Testis (tissue), 5 donors: ENCODE measurements at places on chromosomes 2 and 18.
A peak's percentile ranks its signal among the peaks of the same experiment; 100 is the strongest.

- H3K4me3 ChIP-seq: no peak overlapping the region
- H3K36me3 ChIP-seq: no peaks in the 10 kb centered on the region
- no peaks in the 10 kb centered on the region for H3K4me1 ChIP-seq
- DNase-seq: no peak
Measured at GRCh38 chr18:9647496-9648323, 33.4 kb upstream of the PPP4R1 start.

DNA sequence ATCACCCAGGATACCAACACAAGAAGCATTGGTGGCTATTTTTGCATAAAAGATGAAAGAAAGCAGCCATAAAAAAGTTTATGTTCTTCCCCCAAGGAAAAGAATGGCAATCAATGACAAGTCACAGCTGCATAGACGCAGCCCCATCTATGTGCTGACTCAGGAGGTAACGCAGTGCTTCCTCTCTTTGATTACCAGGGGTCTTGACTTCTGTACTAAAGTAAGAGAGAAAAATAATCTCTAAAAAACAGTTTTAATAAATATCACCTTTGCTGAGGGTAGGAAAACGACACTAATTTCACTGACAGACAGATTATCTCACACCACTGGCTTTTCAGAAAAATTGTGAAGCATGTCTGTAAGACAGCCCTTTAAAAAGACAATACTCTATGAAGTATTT, 33.9 kb upstream of the EVA1A start:
- no peak overlapping the region for H3K27ac ChIP-seq
- no peak for DNase-seq
- H3K4me3 ChIP-seq: no peak overlapping the region
- no peaks in the 10 kb centered on the region for H3K27me3 ChIP-seq
- no peaks in the 10 kb centered on the region for H3K36me3 ChIP-seq
- H3K4me1 ChIP-seq: no peaks in the 10 kb centered on the region

- no peak for DNase-seq
- H3K27ac ChIP-seq: no peak overlapping the region
- no peak overlapping the region for H3K4me3 ChIP-seq
- H3K4me1 ChIP-seq: no peaks in the 10 kb centered on the region
- H3K36me3 ChIP-seq: no peaks in the 10 kb centered on the region
Measured at GRCh38 chr2:71939588-71940535, 207.8 kb downstream of the CYP26B1 start.

GRCh38 chr2:28048341-28048740, 157.8 kb downstream of the BABAM2 start:
- no peak for DNase-seq
- no peak overlapping the region for H3K27ac ChIP-seq
- H3K27me3 ChIP-seq: no peaks in the 10 kb centered on the region
- no peak overlapping the region for H3K4me3 ChIP-seq
- no peaks in the 10 kb centered on the region for H3K4me1 ChIP-seq

- peak; percentile 46 for DNase-seq
- no peaks in the 10 kb centered on the region for H3K4me1 ChIP-seq
- H3K36me3 ChIP-seq: no peaks in the 10 kb centered on the region
- H3K27me3 ChIP-seq: no peaks in the 10 kb centered on the region
Measured at GRCh38 chr18:63970809-63971205, 926 bp downstream of the SERPINB8 start.

GRCh38 chr2:8684878-8685696, 3.2 kb downstream of the ID2 start:
- H3K36me3 ChIP-seq: no peaks in the 10 kb centered on the region
- peak; percentile 61 for DNase-seq
- peak overlapping the region; percentile 26 for H3K27ac ChIP-seq
- H3K4me1 ChIP-seq: peaks cover 12% of the 10 kb centered on the region

DNA sequence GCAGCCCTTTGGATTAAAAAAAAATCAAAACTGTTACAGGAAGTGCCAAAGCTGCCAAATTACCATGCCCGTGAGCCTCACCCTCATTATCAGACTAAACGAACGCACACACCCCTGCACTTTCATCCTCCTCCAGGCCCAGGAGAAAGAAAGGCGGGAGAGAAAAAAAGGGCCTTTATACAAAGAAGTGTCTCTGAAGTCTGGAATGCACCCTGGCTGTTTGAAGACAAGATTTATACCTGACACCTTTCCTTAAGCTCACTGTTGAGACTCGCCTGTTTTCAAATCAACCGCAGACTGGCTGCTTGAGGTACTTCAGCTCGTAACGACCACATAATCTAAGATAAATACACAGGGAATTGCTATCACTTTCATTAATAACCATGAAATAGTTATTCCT, 31.0 kb downstream of the EDAR start:
- H3K36me3 ChIP-seq: no peaks in the 10 kb centered on the region
- H3K27ac ChIP-seq: no peak overlapping the region
- H3K4me1 ChIP-seq: no peaks in the 10 kb centered on the region
- no peak overlapping the region for H3K4me3 ChIP-seq
- no peaks in the 10 kb centered on the region for H3K27me3 ChIP-seq

DNA sequence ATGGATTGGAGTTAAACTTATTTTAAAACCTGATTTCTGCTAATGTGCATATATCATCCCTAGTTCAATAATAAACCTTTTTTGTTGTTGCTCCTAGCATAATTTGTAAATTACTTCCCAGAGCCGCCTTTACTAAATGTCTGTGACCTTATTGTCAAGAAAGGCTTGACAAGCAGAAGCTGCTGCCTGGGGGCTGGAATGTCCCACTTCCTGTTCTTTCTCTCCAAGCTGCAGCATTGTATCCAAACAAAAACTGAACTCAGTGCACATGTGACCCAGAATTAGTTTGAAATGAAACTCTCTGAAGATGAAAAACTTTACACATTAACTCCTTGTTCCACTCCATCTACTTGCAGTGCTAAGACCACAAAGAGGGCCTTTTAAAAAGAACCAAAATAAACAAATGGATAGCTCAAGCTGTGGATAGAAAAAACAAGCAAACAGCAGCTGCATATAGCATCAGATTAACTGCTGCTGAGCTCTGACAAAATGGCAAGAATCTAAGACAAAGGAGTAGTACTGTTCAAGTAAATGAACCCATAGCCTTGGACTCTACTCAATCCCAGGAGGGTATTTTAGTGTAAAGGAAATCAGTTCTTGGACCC, 99.8 kb upstream of the NEUROD1 start:
- no peak for DNase-seq
- H3K27me3 ChIP-seq: no peaks in the 10 kb centered on the region
- no peak overlapping the region for H3K4me3 ChIP-seq
- no peaks in the 10 kb centered on the region for H3K36me3 ChIP-seq
- peaks cover 16% of the 10 kb centered on the region for H3K4me1 ChIP-seq

- H3K4me3 ChIP-seq: no peak overlapping the region
- no peaks in the 10 kb centered on the region for H3K36me3 ChIP-seq
- no peaks in the 10 kb centered on the region for H3K27me3 ChIP-seq
- no peak overlapping the region for H3K27ac ChIP-seq
- DNase-seq: no peak
Measured at GRCh38 chr2:60746318-60746717, 9.8 kb upstream of the PAPOLG start.

- H3K4me1 ChIP-seq: peaks cover 5% of the 10 kb centered on the region
- H3K36me3 ChIP-seq: no peaks in the 10 kb centered on the region
- no peaks in the 10 kb centered on the region for H3K27me3 ChIP-seq
- no peak for DNase-seq
- no peak overlapping the region for H3K4me3 ChIP-seq
Measured at GRCh38 chr18:361100-361732, 93.4 kb upstream of the THOC1 start.

- no peak overlapping the region for H3K27ac ChIP-seq
- H3K4me3 ChIP-seq: no peak overlapping the region
- H3K27me3 ChIP-seq: no peaks in the 10 kb centered on the region
- DNase-seq: no peak
- H3K36me3 ChIP-seq: no peaks in the 10 kb centered on the region
Measured at GRCh38 chr2:239903803-239904202, 121.3 kb downstream of the NDUFA10 start.

DNA sequence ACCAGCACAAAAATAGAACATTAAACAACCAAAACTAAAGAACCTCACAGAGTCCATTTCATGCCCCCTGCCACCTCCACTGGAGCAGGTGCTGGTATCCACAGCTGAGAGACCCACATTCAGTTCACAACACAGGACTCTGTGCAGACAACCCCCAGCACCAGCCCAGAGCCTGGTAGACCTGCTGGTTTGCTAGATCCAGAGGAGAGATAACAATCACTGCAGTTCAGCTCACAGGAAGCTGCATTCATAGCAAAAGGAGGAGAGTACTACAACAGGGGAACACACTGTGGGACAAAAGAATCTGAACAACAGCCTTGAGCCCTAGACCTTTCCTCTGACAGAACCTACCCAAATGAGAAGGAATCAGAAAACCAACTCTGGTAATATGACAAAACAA, 326.7 kb downstream of the METTL4 start:
- no peaks in the 10 kb centered on the region for H3K36me3 ChIP-seq
- no peak overlapping the region for H3K4me3 ChIP-seq

DNA sequence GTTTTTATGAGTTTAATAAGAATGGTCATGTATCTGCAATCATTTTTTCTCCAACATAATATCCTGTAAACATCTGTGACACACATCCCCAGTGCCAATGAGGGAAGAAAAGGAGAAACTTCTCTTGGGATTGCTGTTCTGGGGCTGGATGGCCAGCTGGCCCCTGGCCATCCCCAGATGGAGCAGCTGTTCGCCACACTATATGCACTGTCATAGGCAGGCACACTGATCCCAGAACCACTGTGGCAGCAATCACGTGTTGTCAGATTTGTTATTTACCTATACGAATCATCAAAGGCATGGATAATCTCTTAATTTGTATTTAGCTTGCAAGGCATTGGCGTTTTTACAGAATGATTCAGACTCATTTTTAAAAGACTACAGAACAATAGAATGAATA, 167.6 kb upstream of the ACAA2 start:
- H3K4me1 ChIP-seq: no peaks in the 10 kb centered on the region
- H3K27ac ChIP-seq: no peak overlapping the region
- DNase-seq: no peak
- H3K27me3 ChIP-seq: no peaks in the 10 kb centered on the region

- no peak overlapping the region for H3K4me3 ChIP-seq
- H3K36me3 ChIP-seq: no peaks in the 10 kb centered on the region
Measured at GRCh38 chr2:166338831-166339339, 36.9 kb downstream of the SCN9A start.

GRCh38 chr2:50126845-50127244, 905.1 kb downstream of the NRXN1 start:
- no peaks in the 10 kb centered on the region for H3K36me3 ChIP-seq
- no peaks in the 10 kb centered on the region for H3K4me1 ChIP-seq
- no peaks in the 10 kb centered on the region for H3K27me3 ChIP-seq

DNA sequence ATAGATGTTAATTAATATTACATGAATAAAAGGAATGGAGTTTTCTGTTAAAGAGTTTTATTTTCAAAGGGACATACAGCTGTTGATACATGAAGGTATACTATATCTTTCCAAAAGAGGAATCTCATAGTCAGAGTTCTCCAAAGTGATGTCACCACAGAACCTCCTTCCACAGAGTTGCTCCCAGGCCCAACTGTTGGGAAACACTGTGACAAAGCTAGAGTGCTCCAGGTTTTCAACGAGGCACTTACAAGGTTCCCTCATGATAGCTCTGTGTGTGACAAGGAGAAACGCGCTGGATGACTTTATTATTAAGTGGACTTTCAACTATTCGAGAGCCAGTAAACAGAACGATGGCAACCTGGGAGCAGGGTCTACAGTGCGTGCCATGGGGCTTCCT, 33.5 kb downstream of the PTPN18 start:
- no peak for DNase-seq
- no peaks in the 10 kb centered on the region for H3K36me3 ChIP-seq
- no peak overlapping the region for H3K27ac ChIP-seq

- no peak for DNase-seq
- H3K27me3 ChIP-seq: no peaks in the 10 kb centered on the region
- no peak overlapping the region for H3K4me3 ChIP-seq
- H3K4me1 ChIP-seq: peaks cover 40% of the 10 kb centered on the region
- no peaks in the 10 kb centered on the region for H3K36me3 ChIP-seq
Measured at GRCh38 chr18:8795586-8796325, 90.4 kb downstream of the MTCL1 start.

DNA sequence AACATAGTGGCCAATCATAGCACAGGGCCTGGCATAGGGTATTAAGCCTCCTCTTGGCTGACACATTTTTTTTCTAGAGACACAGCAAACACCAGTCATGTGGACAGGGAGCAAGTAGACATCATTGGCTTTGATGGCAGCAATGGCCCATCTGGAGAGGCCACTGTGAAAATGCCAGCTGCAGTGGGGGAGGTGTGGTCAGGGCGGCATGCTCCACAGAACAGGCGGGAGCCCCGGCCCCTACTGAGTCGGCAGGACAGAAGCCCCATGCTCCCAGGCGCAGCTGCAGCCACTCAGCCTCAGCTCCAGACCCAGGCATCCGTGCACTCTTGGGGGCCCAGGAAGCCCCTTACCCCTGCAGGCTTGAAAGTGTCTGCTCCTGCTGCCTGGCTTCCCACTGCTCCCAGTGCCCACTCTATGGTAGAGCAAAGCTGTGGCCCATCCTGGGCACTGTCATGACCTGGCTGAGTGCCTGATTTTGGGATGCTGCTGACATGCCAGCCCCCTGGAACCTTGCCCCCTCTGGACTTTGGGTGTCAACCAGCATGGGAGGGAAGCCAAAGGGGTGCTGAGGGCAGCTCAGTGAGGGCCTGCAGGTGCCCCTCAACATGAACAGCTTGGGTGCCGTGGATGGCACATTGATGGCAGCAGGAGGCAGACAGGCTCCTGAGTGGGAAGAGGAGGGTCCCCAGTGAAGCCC, 23.3 kb upstream of the UBE2F start:
- H3K4me1 ChIP-seq: no peaks in the 10 kb centered on the region
- H3K27me3 ChIP-seq: no peaks in the 10 kb centered on the region
- H3K4me3 ChIP-seq: no peak overlapping the region
- no peak for DNase-seq

DNA sequence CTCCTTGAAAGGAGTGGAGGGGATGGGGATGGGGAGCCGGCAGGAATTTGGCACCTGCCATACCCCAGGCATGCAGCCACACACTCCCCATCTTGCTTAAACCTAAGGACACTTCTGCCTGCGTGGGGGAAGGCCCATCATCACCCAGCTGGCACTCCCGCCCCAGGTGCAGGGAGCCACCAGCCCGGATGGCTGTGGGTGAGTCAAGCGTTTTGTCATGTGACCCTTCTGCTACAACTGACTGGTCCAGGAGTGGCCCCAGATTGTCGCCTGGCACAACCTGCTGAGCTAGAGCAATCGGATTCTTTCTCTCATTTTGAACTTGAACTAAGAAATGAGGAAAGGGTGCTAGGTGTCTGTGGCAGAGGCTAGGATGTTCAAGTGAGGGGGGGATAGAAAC, 61.3 kb downstream of the TSN start:
- H3K27me3 ChIP-seq: no peaks in the 10 kb centered on the region
- no peak overlapping the region for H3K27ac ChIP-seq
